ENCODE measurements at places on chromosomes 7 and 10.

DNA sequence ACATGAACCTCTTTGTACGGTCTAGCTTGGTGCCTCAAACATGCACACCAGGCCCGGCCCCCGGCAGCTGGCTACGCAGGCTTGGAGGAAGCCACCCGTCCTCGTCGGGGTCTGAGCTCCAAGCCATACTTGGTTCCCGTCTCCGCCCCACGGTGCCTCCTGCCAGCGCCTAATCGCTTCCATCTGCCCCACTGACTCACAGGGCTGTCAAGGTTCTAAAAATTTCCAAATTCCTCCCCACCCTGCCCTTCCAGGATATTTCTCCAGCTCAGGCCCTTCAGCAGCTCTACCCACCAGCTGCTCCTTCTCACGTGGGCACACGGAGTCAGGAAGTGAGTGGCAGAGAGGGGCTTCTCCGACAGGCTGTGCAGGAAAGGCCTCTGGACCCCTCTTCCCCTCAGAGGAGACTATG lies 38.8 kb downstream of the TMEM270 start:
- DNase-seq, result peak; percentile 92

DNA sequence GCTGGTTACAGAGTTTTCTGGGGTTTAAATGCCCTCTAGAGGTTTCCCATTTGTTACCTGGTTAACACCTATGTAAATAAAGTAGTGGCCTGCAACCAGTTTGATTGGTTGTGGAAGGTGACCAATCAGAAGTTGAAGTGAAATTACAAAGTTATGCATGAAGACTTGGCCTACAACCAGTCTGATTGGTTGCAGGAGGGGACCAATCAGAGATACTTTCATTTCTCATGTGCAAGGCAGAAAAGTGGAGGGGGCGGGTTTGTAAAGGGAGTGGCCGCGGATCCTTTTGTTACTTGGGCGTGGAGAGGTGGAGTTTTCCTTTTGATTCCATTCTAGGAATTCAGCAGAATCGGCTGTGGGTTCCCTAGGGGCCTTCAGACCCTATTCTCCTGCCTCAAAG lies 80.8 kb downstream of the SEC23IP start:
- DNase-seq, result peak; percentile 24

- DNase-seq, result no peak
These were observed 423.4 kb upstream of the MGMT start for GRCh38 chr10:129043691-129044090.

DNA sequence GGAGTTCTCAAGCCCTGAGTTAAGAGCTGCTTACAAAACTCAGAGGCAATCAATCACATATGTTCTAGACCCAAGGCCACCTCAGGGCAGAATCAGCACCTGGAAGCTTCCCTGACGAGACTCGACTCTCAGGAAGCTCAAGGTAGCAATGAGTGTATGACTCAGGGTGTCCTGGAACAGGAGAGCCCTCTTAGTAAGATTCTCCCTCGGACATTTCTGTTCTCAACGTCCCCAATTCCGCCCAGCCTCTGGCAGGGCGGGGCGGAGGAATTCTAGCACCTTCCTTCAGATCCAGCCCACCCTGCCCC lies 39.6 kb upstream of the PROSER2 start:
- DNase-seq, result no peak

GRCh38 chr7:102313997-102314780 lies 27.5 kb downstream of the SH2B2 start:
- DNase-seq, result no peak

DNA sequence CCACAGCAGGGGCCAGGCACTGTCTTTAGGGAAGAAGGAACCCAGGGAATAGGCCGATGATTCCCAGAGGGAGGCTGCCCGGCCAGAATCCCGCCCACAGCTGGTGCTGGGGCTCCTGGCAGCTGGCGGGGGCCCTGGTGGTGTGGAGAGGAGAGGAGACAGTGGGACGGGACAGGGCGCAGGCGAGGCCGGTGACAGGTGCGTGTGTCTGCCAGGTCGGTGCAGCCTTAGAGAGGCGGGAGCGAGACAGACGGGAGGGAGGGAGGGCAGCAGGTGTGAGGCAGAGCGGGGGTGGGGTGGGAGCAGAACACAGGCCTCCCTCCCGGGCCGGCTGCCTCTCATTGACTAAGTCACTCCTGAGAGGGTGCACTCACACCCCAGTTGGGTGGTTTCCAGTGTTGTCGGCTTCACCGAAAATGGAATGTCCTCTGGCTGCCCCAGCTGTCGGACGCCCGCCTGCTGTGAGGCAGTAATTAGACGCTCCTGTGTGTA lies 55.2 kb downstream of the ELFN1 start:
- peak; percentile 26 for DNase-seq

DNA sequence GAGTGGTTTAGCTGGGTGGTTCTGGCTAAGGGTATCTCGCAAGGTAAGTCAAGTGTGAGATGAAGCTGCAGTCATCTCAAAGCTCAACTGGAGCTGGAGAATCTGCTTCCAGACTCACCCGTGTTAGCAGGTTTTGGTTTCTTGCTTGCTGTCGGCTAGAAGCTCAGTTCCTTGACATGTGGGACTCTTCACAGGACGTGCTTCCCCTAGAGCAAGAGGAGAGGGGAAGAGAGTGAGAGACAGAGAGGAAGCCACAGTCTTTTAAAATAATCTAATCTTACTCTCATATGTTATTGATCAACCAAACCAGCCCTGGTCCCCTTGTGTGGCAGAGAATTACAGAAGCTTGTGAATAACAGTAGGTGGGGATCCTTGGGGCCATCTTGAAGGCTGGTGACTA lies 199.5 kb downstream of the REEP3 start:
- DNase-seq, result no peak

GRCh38 chr7:116942504-116942903 lies 10.8 kb upstream of the ST7 start:
- no peak for DNase-seq

- peak; percentile 75 for DNase-seq
These were observed 3.0 kb downstream of the NUP42 start for GRCh38 chr7:23184709-23185359.

DNA sequence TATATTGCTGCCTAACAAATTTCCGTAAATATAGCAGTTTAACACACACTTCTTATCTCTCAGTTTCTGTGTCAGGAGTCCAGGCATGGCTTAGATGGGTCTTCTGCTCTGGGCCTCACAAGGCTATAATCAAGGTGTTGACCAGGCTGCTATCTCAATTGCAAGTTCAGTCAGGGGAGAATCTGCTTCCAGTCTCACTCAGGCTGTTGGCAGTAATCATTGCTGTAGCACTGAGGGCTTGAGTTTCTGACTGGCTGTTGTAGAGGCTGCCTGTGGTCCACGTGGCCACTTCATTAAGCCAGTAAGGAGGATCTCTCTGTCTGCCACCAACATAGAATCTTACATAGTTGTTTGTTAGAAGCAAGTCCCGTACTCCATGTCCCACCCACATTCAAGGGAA lies 138.4 kb downstream of the ST7 start:
- DNase-seq, result no peak

GRCh38 chr10:128922619-128923196 lies 544.3 kb upstream of the MGMT start:
- no peak for DNase-seq

DNA sequence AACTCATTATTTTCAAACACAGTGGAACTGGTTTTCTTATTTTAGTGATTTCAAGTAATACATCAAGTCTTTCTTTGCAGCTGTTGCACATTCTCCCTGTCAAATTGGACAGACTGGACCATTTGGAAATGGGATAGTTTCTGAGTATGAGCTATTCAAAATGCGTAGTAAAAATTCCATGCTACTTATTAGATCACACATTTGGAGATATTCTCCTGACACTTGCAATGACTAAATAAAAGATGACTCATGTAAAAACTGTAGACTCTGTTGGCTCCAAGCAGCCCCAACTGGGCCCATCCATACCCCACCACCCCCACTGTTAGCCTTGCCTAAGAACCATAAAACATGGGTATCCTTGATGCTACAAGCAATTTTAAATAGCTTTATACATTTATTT lies 25.9 kb upstream of the BICC1 start:
- DNase-seq, result peak; percentile 15

- DNase-seq, result peak; percentile 71
These were observed 41.5 kb upstream of the NMT2 start for GRCh38 chr10:15209827-15210509.

- no peak for DNase-seq
These were observed 44.1 kb downstream of the ZNF33B start for GRCh38 chr10:42594246-42594650.

DNA sequence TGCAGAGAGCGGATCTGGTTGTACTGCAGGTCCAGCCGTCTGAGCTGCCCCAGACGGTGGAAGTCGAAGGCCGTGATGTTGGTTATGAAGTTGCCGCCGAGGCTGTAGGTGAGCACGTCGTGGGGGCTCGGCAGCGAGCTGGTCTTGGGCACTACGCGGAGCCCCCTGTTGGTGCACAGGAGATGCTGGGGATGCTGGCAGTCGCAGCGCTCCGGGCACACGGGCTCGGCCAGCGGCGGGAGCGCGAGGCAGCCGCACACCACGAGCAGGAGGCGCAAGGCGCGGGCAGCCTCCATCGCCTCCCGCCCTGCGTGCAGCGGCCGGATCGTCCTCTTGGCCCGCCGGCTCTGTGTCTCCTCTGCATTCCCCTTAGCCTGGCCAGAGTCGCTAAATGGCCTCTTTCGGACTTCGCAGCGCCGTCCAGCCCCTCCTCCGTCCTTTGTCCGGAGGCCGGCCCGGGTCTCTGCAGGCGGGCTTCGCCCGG lies 337 bp downstream of the TRIL start:
- DNase-seq, result no peak

DNA sequence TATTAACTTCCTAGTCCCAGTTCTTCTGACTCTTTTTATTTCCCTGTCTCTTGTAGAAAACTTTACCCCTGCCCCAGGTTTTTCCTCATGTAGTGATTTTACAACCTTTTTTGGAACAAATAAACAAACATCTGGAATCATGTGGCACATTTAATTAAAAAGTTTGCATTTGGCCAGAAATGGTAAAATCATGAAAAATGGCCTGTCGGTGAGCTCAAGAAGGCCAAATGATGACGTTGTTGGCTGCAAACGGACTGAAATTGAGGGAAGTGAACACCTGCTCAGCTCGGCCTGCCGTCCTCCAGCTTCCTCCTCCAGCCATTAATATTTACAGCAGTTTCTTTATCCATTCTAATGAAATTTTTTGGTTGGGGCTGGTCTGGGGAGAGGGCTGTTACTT lies 902.8 kb downstream of the LRMDA start:
- no peak for DNase-seq

GRCh38 chr7:37927773-37928444 lies 7.5 kb downstream of the EPDR1 start:
- no peak for DNase-seq

DNA sequence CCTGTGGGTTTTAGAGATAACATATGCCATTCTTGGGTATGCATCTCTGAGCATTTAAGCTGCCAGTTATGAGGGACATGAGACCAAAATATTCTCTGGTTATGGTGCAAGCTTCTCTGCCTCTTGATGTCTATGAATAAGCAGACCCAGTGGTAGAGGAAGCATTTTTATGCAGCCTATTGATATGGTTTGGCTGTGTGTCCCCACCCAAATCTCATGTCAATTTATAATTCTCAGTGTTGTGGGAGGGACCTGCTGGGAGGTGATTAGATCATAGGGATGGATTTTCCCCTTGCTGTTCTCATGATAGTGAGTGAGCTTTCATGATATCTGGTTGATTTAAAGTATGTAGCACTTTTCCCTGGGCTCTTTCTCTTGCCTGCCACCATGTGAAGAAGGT lies 187.2 kb downstream of the ARHGAP12 start:
- no peak for DNase-seq

DNA sequence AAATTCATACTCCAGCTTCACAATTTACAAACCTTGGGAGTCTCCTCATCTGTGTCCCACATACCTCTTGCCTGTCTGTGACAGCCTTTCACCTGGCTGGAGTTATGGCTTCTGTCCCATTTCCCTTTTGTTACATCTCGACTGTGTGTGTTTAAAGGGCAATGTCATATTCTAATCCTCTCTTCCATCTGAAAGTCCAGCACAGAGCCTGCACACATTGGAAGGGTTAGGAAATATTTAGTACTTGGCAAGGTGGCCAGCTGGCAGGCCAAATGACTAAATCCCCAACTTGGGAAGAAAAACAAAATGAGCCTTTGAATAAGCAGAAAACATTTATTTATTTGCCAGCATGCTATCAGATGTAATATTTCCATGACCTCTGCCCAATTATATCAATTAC lies 120.1 kb upstream of the STK17A start:
- DNase-seq, result no peak

GRCh38 chr10:61763778-61764177 lies 101.0 kb downstream of the CABCOCO1 start:
- no peak for DNase-seq

Measured in A172 (cell line).